ENCODE measurements at places on chromosomes 5 and 9.

DNA sequence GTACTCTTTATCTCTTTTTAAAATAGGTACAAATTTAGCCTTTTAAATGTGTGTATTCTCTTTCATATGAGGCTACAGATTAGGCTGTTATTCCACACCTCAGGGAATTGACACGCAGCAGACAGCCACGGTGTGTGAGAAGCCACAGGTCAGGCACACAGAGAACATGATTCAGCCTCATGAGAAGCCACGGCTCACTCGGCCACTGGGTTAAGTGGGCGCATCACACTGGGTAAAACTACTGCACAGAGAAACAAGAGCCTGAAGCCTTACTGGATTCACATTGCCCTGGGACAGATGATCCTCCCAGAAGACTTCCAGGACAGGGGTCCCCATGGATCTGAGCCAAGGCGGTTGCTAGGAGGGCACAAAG is 28.2 kb downstream of the LPCAT1 start:
- no peak for DNase-seq

DNA sequence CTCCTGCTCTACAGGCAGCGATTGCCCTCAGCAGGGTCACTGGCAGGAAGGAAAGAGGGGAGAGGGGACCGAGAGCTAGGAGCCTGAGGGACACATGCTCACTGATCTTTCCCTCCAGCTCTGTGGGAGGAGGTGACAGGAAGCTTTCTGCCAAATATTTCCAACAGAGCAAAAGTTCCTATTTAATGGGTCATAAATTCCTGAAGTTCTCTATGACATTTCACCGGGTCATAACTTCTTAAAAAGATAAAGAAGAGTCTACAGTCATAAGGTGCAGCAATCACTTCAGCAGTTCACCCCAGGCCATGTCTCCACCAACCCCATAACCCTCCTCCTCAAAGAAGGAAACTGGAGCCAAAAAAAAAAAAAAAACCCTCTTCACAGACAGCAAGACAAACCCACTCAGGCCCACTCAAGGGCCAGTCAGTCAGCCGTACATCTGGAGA is 481.1 kb downstream of the NR2F1-AS1 start:
- DNase-seq = no peak

- DNase-seq = peak; percentile 48
These were observed 10.8 kb upstream of the PLIN2 start for GRCh38 chr9:19138084-19138483.

GRCh38 chr5:37495210-37495609 is 116.1 kb downstream of the WDR70 start:
- no peak for DNase-seq

GRCh38 chr5:42429694-42430093 is 6.5 kb downstream of the GHR start:
- DNase-seq = no peak

DNA sequence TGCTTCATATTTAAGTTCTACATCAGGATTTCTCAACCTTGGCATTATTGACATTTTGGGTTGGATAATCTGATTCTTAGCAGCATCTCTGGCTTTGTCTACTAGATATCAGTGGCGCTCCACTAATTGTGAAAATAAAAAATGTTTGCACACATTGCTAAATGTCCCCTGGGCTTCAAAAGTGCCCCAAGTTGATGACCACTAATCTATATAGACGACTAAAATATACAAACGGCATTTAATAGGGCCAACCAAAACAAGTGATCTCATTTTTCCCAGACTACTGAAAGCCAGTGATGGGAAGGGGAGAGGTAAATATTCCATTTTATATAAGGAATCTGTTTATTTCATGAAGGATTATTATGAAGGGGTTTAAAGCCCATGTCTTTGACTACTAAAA is 118.6 kb downstream of the HOMER1 start:
- no peak for DNase-seq

- no peak for DNase-seq
These were observed 214.1 kb upstream of the EFNA5 start for GRCh38 chr5:107884871-107885270.

DNA sequence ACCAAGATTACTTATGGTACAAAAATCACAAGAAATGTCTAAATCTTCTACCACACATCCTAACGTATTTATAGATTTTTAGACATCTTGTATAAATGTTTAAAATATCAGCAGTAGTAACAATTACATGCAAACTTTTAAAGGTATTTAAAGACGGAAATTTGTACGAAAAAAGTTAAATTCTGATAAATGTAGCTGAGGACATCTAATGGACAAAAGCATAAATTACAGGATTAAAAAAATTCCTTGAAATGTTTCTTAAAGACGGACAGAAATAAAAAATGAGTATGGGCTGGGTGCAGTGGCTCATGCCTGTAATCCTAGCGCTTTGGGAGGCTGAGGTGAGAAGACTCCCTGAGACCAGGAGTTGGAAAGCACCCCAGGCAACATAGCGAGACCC is 15.8 kb downstream of the ERCC8 start:
- no peak for DNase-seq

DNA sequence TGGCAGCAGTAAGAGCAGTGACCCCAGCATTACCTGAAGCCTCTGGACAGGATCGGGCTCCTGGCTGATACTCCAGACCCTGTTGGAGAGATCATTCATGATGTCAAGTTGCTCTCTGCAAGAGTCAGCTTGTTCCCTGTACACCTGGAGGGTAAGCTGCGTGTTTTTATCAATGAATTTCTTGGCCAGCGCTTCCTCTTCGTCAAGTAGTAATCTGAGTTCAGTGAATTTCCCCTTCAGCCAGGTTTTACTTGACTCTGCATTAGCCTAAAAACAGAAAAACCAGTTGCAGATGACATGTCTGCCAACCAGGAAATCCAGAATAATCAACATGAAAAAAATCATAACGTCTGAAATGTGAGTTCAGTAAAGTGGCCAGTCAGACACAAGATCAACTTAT is 19.1 kb downstream of the TRIM14 start:
- DNase-seq = no peak
